ENCODE measurements at places on chromosomes 5 and 9.

- DNase-seq: peak; percentile 54
Observed at GRCh38 chr5:54905246-54905795, 80.1 kb downstream of the ESM1 start.

DNA sequence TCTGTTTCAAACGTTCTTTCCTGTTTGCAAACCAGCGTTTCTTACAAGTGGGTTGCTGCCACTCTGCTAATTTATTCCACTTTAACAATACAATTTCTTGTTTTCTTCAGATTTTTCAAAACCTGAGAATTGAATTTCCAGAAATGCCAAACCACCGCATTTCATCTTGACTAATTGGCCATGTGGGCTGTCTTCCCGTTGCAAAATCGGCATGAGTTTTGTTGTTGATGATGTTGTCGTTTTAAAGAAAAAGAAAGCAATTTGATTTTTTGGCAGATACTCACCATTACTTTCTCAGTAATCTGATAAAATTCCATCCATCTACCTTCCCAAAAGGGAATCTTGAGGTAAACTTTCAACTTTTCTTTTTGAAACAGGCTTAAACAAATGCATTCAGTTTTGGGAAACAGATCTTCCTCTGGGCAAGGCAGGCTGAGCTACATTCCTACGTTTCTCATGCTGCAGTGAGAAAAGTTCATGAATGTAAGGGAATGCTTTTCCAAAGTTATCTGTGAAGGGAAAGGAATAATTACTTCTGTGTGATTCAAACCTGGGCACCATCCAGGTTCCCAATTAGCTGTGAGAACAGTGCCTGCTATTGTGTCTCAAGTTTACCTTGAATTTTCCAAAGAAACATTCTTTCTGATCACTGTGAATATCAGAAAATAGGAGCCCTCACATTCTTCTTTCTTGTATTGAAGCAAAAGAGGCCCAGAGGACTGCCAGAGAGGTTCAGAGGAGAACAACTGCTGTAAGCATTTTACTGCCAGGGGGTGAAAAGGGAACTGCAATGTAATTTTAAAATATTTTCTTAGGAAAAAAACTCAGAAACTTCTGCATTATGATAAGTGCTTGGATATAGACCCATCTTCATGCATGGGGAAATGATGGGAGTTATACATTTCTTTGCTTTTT is 100.7 kb upstream of the TUT7 start:
- DNase-seq: no peak

DNA sequence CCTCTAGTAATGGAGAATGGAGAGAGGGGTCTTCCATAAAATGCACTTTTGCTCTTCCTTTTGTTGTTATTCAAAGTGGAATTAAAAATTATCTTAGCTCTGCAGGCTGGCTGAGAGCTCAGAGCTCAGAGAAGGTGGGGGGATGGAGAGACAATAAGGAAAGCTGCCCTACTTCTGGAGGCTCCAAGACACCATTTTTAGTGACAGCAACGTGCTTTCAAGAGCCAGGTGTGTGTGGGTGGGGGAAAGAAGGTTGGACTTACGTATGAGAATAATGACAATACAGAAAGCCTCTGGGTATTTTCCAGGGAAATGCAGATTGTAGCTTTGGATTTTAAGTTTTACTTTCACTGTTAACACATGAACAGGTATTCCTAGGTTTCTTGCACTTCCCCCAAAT is 173.9 kb downstream of the TRPM3 start:
- no peak for DNase-seq

- DNase-seq: no peak
Observed at GRCh38 chr9:135376511-135377265, 102.9 kb upstream of the PPP1R26 start.

DNA sequence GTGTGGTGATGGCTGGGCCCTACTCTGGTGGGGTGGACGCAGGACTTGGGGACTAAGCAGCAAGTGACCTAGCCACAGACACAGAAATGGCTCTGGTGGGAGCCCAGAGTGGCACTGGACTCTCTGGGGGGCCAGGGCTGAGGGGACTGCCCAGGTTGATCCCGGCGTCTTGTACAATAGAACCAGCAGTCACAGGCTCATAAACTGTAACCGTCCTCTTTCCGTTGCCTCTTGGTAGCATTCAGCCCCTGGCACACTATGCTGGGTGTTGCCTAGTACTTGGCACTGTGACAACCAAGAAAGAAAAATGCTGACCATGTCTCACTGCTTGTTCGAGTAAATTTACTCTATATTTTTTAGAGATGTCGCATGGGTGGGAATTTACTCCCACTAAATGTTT is 80.5 kb downstream of the DAB2IP start:
- no peak for DNase-seq

DNA sequence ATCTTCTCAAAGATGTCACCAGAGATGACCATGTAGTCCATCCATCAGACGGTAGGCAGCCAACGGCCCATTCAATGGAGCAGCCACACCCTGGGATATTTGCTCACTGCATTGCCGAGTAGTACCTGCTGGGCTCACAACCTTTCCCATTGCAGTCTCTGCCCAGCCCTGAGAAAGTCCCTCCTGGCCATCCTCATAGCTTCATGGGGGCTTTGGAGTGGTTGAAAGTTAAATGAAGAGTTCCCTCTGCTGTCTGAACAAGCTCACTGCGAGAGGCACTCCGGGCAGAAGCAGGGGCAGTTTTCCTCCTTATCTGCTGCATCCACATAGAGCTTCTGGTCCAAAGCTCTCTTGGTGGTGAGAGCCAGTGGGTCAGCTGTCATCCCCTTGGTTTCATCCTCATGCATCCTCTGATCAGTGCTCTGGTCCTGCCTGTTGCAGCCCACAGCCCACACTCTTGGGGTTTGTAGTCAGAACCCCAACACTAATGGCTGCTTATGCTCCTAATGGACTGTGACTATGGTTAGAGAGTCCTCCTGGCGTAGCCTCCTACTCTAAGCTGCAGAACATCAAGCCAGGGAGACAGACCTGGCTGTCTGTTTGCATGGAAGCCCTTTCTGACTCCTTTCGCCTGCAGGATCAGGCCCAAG is 23.3 kb downstream of the TNFSF8 start:
- DNase-seq: peak; percentile 81

DNA sequence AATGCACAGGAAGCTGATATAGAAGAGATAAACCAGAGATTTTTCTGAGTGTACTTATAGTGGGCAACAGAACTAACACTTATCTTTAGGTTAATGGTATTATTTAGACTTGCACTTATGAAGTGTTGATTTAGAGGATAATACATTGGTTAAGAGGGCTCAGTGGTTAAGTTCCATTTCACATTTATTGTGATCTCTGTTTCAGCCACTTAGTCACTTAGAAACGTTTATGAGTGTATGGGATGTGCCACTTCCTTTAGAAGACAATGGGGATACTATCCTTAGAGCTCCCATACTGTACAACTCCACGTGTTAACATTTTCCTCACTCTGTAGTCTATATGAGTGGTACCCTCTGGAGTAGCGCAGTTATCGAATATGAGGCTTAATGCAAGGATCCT is 57.5 kb downstream of the PIP5K1B start:
- DNase-seq: no peak

DNA sequence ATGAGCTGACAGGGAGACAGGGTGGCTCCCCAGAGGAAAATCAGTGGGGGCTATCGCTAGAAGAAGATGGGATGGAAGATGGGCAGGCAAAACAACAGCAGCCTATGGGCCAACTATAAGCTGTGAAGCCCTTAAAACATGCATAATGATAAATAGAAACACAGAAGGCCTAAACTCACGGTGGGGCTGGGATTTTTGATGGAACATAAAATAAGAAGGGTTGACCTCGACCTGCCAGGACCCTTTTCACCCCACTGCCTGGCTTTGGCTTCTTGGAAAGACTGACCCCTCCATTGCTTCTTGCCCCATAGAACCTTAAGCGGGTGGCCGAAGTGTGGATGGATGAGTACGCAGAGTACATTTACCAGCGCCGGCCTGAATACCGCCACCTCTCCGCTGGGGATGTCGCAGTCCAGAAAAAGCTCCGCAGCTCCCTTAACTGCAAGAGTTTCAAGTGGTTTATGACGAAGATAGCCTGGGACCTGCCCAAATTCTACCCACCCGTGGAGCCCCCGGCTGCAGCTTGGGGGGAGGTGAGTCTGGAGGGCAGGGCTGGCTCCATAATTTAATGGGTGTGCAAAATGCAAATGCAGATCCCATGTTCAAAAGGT is 36.5 kb upstream of the SAP30L start:
- DNase-seq: no peak

DNA sequence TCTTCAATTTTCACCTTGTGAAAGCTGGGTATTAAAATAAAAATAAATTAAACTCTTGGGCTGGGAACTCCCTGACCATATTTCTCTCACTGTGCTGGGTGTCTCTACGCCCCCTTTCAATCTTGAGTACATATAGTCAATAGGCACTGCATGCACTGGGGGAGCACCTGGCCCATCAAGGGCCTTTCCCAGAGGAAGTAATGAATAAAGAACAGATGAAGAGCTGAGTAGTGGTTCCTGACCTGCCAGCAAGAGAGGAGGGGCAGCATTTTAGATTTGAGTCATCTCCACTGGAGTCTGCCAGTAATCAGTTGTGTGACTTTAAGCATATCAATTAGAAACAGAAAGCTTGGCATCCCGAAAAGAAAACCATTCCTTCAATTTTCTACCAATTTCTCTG is 6.2 kb downstream of the MAPKAP1 start:
- peak; percentile 47 for DNase-seq

Data from ELR (cell line).